ENCODE measurements at places on chromosomes 4 and X. TPM values are rescaled to one million over a fixed set of nuclear protein-coding genes. Genes with fewer than 3 reads are reported as not detected.

Gene DCLK2
- total RNA-seq, result 14.2 TPM

Gene LIMCH1
- total RNA-seq, result 33.4 TPM

Gene SLC7A11
- total RNA-seq, result 42.4 TPM

Gene GPR82
- total RNA-seq, result not detected

Gene DDX53
- not detected for total RNA-seq

Gene TRIML2
- total RNA-seq, result not detected

Gene SMIM10
- 7.3 TPM for total RNA-seq

Gene NWD2
- not detected for total RNA-seq

Gene TSPAN6
- 36.5 TPM for total RNA-seq

Gene CCNB3
- 0.65 TPM for total RNA-seq

Measured in smooth muscle cell of the pulmonary artery (primary cell).